ENCODE measurements at places on chromosomes 5 and 9.

DNA sequence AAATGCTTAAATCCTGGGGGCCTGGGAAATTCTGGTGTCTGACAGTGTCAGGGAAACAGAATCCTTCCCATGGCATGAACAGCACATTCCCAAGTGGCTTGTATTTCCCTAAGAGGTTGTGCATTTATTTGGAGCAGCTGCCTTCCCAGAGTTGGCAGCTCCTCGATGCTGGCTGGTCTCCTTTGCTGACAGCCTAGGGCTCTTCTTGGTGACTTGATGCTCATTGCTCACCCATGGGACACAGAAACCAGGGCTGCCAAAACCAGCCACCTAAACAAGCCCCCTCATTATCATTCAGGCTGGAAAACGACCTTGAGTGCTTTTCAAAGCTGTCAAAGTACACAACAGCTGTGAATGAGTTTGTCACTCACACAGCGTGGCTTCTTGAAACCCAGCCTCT lies 24.2 kb downstream of the ENHO start:
- no peak for DNase-seq

DNA sequence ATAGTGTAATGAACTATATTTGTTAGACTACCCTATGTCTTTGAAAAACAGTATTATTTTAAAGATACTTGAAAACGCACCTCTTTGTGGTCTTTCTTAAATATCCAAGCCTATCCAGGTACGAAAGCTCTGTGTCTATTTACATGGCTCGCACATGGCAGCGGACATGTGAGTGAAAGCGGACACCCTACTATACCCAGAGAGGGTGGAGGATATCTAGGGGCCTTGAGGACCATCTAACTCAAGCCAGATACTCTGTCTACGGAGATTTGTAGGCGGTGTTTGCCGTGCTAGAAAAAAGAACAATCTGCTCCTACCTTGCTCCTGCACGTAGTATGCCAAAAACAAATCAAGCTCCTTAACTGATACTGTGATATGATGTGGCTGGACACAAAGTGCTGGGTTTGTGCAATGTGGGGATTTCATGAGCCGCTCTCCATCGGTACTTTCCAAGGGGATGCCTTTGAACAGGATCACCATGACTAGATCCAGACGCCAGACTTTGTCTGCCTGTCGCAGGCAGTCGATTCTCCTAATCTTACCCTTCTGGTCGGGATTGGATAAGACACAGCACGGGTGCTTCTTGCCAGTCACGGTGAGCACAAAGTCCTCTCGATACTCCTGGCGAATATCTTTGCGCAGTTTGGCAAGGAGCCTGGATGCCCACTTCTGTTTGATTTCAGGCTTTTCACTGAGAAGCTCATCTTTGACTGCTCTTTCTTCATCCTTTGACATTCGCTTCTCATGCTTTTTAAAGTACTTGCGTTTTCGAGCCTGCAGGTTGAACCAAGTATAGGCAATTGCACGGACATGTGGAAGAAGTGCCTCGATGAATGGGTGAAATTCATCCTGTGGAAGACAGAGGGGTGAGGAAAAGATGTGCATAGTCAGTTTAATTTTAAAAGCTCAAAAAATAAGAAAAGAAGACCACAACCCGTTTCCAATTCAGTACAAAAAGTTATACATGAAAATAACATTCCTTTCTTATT lies 7.0 kb downstream of the NFIB start:
- no peak for DNase-seq

GRCh38 chr9:16598316-16598715 lies 272.2 kb downstream of the BNC2 start:
- DNase-seq, result peak; percentile 40

DNA sequence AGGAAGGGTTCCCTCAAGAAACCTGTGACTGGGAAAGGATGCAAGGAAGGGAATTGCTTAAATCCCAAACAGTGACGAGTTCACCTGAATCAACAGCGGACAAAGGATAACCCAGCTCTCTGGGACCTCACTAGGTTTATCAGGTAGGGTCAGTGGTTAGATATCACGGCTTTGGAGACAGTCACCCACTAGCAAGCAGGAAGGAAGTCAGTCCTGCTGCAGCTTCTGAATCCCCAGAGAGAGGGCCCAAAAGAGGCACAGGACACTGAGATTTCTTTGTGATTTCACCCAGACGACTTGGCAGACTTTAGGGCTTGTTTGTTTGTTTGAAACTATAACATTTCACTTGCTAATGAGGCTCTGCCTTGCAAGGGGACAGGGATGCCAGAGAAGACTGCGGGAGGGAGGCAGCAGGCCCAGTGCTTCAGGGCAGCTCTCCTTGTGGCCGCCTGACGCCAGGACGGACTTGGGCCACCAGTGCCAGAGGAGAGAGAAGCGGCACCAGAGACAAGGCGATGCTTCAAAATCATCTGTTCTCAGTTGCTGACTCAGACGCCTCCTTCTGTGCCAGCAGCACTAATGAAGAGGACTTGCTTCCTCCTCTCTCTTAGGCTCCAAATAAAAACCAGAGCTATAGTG lies 275.6 kb upstream of the SLC30A5 start:
- DNase-seq, result peak; percentile 33

DNA sequence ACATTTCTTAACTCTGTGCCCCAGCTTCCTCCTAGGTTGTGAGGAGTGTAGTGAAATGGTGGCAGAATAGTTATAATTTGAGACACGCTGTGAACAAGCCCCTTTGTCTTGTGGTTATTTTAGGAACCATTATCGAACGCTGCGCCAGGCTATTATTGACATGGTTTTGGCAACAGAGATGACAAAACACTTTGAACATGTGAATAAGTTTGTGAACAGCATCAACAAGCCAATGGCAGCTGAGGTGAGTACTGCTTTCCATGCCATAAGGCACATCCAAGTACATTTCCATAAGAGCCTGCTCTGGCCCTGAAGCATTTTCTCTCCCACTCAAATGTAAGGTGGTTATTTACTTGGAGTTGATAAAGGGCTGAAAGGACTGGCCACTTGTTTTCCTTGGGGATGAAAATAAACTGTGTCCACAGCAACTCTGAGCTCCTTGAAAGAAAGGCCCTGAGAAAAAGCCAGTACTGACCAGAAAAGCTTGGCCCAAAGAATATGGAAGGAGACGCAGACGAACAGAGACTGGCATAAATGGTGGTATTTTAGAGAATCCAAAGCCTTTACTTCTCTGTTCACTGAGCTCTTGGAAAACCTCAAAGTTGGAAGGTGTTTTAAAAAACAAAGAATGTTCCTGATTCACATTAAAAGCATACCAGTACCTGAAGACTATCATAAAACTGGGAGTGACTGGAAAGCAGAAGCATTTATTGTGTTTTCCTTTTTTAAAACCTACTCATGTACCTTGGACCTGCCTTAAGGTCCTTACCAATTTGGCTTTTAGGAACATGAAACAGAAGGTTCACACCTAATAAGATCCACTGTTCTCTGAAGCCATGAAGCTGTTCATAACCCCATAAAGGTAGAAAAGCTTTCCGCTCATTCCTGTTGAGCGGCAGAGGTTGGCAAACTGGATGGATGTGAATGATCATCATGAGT lies 72.2 kb downstream of the WDR41 start:
- no peak for DNase-seq

DNA sequence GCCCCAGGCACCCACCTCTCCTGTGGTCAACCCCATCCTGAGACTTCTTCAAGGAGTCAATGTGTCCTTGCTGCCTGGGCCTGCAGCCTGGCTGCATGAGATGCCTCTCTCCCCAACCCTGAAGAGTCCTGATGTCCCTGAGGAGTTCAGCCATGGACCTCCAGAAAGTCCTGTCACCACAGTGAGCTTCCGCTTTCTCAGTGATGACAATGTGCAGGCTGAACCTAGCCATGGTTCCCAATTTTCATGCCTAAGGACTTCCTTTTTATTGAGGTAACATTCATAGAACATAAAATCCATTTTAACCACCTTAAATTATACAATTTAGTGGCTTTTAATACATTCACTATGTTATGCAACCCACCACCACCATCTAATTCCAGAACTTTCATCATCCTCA lies 29.1 kb downstream of the DAP start:
- no peak for DNase-seq

DNA sequence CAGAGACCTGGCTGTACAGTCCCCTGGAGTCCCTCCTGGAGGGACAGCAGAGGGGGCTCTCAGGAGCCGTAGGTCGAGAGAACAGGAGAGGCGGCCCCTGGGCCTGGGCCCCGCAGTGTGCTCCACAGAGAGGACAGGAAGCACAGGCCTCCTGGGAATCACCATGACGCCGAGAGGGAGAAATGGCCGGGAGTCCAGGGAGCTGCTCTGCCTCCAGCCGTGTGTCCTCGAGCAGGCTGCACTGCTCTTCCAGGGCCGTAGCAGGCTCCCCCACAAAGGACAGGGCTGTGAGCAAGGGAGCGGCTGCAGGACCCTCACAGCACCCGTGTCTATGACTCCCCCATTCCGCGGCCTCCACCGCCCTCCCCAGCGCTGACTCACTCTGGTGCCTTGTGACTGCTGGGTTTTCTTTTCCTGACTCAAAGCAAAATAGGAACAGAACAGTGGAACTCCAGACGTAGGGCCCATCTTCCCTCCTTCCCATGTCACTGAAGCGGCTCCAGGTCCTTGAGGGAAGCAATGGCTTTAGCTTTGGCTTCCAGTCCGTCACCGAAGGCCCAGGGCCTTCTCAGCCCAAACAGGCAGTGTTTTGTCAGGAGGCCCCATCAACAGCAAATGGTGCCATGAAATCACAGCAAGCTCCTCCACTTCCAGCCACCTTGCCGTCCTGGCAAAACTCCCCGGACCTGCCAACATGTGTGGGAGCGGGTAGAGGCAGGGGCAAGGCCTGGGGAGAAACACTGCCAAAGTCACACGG lies 114.2 kb downstream of the LHFPL2 start:
- DNase-seq, result peak; percentile 42

- no peak for DNase-seq
Measured at GRCh38 chr5:78639791-78640190, 8.8 kb downstream of the LHFPL2 start.

DNA sequence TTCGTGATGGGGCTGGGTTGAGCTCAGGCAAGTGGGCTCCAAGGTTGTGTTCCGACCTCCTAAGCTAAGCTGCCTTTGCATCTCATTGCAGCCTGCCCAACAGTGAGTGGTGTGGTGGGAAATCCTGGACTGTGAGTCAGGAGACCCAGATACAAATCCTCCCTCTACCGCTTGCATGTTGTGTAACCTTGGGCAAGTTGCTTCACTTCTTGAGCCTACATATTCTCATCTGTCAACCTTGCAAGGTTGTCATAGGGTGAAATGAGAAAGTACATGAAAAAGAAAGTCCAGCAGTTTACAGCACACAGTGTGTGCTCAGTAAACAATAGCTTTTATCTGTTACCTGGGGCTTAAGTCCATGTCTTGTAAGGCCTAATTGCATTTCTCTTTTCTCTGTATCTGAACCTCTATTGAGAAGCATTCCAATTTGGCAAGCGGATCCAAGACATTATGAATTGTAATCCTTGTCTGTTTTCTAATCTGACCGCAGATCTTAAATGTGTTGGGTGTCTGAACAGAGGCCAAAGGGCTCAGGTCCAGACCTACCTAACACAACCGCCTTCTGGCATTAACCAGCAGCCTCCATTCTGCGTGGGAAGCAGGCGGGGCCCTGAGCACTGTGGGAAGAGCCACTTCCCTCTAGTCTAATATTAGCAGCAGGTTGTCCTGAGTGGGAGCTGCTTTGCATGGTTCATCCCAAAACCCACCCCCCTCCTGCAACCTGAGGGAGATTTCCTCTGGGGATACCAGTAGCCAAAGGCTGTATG lies 1.8 kb upstream of the GALNT12 start:
- DNase-seq, result peak; percentile 28

DNA sequence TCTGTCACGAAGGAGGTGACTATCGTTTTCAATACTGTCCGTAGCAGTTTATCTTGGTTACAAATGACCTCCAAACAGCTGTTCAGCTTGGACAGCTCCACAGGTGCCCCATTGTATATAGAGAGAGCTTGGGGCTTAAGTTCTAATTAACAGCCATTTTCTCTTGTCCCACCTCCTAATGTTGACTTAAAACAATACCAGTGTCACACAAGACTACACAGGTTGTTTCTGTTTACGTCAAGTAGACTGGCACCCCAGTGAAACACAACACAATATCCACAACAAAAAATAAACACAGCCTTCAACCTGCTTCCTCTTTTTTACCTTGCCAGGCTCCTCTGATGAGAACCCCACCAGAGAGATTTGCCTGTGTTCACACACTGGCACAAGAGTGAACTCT lies 39.8 kb upstream of the TLE1 start:
- no peak for DNase-seq

GRCh38 chr5:57715296-57715695 lies 232.7 kb upstream of the ACTBL2 start:
- DNase-seq, result peak; percentile 51

DNA sequence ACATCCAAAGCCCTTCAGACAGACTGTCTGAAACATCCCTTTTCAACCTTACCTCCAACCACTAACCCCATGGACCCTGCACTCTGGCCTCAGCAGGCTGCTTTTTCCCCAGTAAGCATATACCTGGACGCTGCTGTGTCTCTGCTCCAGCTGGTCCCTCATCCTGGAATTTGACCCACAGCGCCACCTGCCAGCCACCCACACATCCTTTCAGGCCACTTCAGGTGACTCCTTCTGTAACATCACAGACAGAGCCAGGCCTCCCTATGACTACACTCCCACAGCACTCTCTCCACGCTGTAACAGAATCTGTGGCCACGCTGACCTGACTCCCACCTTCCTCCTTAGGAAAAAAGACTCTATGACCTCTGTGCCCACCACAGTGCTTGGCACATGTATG lies 3.4 kb downstream of the MGAT1 start:
- DNase-seq, result no peak

DNA sequence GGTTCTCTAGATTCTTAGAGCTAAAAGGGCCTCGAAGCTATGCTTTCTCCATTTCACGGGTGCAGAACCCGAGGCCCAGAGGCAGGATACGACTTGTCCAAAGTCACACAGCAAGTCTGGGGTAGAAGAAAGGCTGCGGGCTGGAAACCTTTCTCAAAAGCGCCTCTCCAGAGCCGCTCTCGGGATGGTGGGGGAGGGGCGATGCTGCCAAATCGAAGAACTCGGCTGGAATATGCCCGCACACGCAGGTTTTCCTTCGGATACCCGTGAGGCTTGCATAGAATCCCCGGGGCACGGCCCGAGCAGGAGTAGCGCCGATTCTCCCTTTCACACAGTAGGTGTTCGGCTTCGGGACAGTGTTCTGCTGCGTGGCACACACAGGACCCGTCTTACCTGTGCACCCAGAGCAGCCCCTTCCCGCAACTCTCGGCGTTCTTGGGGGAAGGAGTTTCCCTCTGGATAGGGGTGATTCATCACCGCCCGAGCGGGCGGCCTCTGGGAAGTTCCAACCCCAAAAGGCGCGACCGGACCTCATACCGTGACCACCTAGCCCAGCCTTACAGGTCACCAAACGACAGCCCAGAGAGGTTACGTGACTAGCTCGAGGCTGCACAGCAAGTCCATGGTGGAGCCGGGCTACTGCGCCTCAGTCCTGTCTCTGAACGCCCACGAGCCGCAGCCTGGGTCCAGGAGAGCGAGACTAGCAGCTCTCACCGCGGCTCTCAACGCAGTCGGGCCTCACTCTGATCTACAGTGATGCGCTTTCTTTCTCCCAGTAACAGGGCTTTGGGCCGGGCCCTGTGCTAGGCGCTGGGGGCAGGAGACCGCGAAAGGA lies 4.1 kb downstream of the PAX5 start:
- no peak for DNase-seq
